ENCODE measurements at places on chromosomes 11 and 22. TPM values are rescaled to one million over a fixed set of nuclear protein-coding genes. Genes with fewer than 3 reads are reported as not detected.

Gene SLC22A12
- not detected for total RNA-seq

Gene FDX1
- 12.8 TPM for total RNA-seq

Gene NXPE4
- 0.18 TPM for total RNA-seq

Gene CHKA
- total RNA-seq, result 88.6 TPM

Gene MPPED2
- 34.9 TPM for total RNA-seq

Gene TANGO2
- 40.1 TPM for total RNA-seq

Gene ZNF280A
- total RNA-seq, result not detected

Gene GDPD4
- not detected for total RNA-seq

Gene IL17REL
- 0.68 TPM for total RNA-seq

Gene KIF18A
- total RNA-seq, result 0.73 TPM

Gene TIGD3
- 4.7 TPM for total RNA-seq

Gene LIPT2
- total RNA-seq, result 25.4 TPM

Gene OR10A2
- total RNA-seq, result not detected

Gene ZNF214
- 3.1 TPM for total RNA-seq

Gene NELL1
- total RNA-seq, result 10.3 TPM

Gene RIMBP3C
- 6.4 TPM for total RNA-seq

Gene KRTAP5-1
- total RNA-seq, result not detected

Gene NRGN
- 1.8 TPM for total RNA-seq

Gene MS4A6E
- 1.4 TPM for total RNA-seq

Gene SLC35E4
- total RNA-seq, result 10.5 TPM

Gene OR4C16
- not detected for total RNA-seq

Gene DCHS1
- total RNA-seq, result 11.2 TPM
